Right lung (tissue), 10 donors: ENCODE measurements at places on chromosomes 2 and 18. TPM values are rescaled to one million over a fixed set of nuclear protein-coding genes. Genes with fewer than 3 reads are reported as not detected.

Gene SLC9A4
- polyA plus RNA-seq: 0.03 TPM

Gene NCL
- 825 TPM for polyA plus RNA-seq

Gene AQP12B
- 0.05 TPM for polyA plus RNA-seq

Gene ITPRIPL1
- polyA plus RNA-seq: 5.5 TPM

Gene FKBP1B
- 14.3 TPM for polyA plus RNA-seq

Gene TFCP2L1
- 1.9 TPM for polyA plus RNA-seq

Gene TMEM198
- 2.0 TPM for polyA plus RNA-seq

Gene CPO
- 0.43 TPM for polyA plus RNA-seq

Gene REG3A
- polyA plus RNA-seq: not detected
